Activated naive CD4-positive, alpha-beta T cell treated with anti-CD3 and anti-CD28 coated beads, Interleukin-2, amount 10 ng/mL, durations not matched to agents 7 days and 5 days (primary cell): ENCODE measurements at places on chromosomes 4 and X.

- DNase-seq = no peak
Observed at GRCh38 chr4:57109411-57109846, 756 bp downstream of the IGFBP7 start.

GRCh38 chr4:142801966-142802365, 44.1 kb downstream of the INPP4B start:
- DNase-seq = peak; percentile 31

DNA sequence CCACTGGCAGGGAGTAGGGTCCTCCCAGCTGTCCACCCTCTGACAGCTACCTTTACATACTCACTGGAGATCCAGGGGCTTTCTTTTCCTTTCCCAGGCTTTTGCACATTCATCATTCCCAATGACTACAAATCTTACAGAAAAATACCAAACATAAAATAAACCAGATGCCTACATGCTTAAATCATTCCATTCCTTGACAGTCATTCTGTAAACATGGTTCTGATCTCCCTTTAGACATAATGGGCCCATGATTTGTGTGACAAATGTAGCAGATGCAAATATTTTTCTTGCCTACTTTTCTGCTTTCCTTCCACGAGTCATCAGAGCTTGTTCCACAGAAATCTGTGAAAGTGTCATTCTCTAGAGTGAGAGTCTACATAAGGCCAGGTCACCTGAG, 207.0 kb downstream of the IDS start:
- no peak for DNase-seq

- DNase-seq = no peak
Observed at GRCh38 chr4:157887316-157887715, 285.5 kb downstream of the GASK1B start.

DNA sequence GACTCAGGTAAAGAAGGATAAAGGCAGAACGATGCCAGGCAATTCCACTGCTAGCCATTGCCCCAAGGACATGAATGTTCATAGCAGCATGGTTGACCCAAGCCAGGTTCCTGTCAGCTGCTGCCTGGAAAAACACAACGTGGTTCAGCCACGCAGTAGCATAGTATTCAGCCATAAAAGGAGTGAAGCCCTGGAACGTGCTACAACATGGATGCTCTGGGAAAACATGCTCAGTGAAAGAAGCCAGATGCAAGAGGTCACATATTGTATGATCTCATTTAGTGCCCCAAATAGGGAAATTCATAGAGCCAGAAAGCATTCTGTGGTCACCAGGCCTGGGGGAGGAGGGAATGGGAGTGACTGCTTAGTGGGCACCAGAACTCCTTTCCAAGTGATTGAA, 129.8 kb downstream of the GPR143 start:
- no peak for DNase-seq

- DNase-seq = no peak
Observed at GRCh38 chr4:27090406-27090805, 229.8 kb downstream of the STIM2 start.

- DNase-seq = no peak
Observed at GRCh38 chr4:3517731-3518510, 14.3 kb downstream of the LRPAP1 start.

DNA sequence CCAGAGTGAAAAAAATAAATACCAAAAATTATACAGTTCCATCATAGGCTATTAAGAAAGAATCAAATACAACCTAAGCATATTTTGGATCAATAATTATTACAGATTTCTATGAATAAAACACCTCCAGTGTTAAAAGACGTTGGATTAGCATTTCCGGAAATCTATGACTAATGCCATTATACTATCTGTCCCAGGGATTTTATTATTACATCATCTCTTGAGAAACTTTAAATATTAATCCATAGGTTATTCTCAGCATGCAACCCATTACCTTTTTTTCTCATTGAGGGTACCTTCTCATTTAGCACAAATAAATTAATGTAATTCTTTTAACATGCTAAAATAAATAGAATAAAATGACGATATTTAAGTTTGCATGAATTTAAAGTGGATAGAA, 44.6 kb downstream of the CXorf58 start:
- no peak for DNase-seq

- no peak for DNase-seq
Observed at GRCh38 chrX:6002056-6002455, 226.6 kb downstream of the NLGN4X start.

GRCh38 chr4:31917334-31917733, 1197.2 kb downstream of the PCDH7 start:
- DNase-seq = no peak

DNA sequence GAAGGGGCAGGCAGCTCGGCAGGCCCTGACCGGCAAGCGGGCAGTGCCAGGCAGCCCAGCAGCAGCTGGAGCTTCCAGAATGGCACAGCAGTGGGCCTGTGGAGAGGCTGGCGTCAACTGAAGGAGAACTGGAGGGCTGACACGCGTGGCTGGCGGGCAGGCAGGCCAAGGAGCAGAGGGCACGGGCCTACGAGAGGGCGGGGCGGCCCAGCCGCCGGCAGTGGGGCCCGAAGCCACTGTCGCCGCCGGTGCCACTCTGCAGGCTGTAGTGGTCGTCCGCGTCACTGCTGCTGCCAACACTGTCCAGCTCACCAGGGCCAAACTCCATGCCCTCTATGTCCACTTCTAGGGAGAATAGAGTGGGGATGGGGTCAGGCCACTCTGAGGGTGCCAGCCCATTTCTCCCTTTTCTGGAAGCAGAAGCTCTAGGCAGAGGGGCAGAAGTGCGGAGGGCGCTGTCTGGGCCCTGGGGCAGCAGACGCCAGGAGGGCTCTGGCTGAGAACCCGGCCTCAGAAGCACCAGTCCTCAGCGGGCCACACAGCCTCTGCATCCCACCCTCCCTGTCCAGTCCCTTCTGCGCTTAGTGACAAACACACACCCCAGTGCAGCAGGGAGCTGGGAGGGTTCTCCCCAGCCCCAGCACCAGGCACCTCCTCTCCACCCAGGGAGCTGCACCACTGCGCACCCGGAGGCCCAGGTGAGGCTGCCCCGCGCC, 8.6 kb upstream of the HAUS3 start:
- no peak for DNase-seq

- DNase-seq = no peak
Observed at GRCh38 chr4:94507708-94508107, 56.0 kb downstream of the PDLIM5 start.

DNA sequence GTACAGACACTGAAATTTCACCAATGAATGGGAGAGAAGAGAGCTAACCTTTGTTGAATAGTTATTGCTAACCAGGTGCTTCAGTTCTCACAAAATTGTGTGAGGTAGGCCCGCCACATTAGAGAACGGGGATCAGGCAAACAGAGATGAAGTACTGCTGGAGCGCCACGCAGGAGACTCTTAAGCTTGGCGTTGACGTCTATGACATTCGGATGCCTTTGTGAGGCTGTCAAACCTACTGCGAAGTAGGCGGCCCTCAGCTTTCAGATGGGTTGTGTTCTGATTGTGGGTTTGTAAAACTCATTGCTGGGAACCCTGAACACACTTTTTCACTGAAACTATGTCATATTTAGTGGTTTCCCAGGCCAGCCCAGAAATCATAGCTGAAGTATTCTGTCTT, 173.6 kb downstream of the CBR4 start:
- DNase-seq = no peak

GRCh38 chr4:185309770-185310169, 86.0 kb downstream of the LRP2BP start:
- no peak for DNase-seq

DNA sequence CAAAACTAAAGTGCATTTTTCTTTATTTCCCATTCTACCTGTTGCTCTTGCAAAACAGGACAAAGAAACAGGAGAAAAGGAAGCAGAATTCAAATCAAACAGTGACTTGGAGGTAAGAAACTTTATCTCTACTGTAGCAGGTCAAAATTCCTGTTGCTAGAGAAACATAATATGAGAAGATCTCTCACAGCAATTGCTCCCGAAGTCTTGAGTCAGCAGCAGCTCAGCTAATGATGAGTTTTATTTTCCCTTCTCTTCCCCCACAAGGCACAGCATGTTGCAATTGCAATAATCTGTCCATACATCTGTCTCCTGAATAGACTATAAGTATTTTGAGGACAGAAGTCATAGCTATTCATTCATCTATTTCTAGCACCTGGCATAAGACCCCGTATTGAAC, 112.7 kb downstream of the CLNK start:
- no peak for DNase-seq

DNA sequence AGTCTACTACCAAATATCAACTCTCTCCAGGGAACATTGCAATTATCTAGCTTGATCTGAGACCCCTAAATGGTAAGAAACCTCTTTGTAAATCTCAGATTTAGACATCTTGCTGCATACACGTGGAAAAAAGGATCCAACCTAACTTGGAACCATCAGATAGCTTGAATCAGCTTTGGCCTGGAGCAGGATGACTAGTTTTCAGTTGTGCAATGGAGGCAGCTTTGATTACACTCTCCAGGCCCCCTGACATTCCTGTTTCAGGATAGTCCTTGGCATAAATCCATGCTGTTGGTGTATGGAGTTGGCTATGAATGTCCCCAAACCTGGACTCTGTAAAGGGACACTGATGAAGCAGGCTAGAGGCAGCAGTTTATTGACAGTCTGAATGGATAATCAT, 1061.9 kb upstream of the TENM3 start:
- no peak for DNase-seq

DNA sequence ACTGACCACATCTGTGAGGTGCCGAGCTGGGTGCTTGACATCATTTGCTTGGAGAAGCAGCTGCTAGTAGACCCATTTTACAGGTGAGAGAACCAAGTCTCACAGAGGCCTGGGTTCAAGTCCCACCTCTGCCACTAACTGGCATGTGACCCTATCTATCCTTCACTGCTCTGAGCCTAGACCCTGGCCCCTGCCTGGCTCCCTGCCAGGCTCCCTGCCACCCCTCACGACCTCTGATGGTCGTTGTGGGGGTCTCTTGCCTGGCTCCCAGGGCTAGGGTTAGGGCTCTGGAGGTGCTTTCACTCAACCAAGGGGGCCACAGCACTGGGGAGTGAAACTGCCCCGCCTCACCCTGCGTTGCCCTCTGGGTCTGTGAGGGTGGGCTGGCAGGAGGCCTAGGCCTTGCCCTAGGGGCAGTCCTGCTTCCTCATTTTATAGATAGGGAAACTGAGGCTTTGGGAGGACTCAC, 7.2 kb upstream of the ADD1 start:
- DNase-seq = no peak

GRCh38 chrX:19540076-19540475, 24.8 kb upstream of the MAP3K15 start:
- DNase-seq = no peak

- DNase-seq = no peak
Observed at GRCh38 chr4:16670727-16671126, 227.7 kb downstream of the LDB2 start.

- no peak for DNase-seq
Observed at GRCh38 chrX:101368800-101369199, 17.2 kb downstream of the BTK start.

GRCh38 chr4:795726-796119, 30.2 kb downstream of the CPLX1 start:
- no peak for DNase-seq

DNA sequence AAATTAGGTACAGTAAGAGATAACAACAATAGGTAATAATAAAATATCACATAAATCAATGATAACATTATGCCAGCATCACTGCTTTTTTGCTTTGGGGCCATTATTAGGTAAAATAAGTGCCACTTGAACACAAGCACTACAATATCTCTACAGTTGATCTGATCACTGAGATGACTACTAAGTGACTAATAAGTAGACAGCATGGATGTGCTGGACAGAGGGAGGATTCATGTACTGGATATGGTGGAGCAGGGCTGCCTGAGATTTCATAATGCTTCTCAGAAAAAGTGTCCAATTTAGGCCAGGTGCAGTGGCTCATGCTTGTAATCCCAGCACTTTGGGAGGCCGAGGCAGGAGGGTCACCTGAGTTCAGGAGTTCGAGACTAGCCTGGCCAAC, 137.8 kb upstream of the IL1RAPL2 start:
- DNase-seq = no peak

- no peak for DNase-seq
Observed at GRCh38 chrX:23901060-23901459, 6.7 kb downstream of the APOO start.

DNA sequence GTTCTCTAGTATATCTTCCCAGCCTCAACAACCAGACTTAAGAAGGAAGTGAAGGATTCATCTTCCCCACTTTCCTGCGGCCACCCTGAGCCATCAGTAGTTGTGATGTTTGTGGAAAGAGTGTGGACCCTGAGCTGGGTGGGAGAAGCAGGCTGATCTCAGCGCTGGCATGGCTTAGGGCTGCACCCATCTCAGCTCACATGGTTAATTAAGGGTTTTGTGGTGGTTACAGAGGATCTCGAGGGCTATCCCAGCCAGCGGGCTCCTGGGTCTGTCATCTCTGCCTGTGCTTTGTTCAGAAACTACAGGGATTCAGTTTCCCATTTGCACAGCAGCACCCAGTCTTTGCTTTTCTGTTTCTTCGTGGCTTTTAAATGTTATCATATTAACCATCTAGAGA, 163.4 kb downstream of the PTTG2 start:
- DNase-seq = no peak

GRCh38 chr4:17094159-17094875, 195.9 kb upstream of the LDB2 start:
- DNase-seq = no peak

DNA sequence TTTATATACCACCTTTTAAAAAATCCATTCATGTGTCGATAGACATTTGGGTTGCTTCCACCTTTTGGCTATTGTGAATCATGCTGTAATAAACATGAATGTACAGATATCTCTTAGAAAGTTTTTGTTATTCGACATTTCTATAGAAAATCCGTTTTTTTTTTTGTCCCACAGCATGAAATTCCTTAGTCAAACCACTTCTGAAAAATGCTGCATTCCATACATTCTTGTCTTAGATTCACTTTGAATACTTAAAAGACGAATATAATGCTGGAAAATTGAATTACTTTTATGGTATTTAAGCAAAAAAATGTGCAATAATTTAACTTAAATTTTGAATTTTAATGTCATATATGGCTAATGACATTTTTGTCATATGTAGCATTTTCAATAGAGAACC, 1345.5 kb downstream of the TECRL start:
- no peak for DNase-seq

DNA sequence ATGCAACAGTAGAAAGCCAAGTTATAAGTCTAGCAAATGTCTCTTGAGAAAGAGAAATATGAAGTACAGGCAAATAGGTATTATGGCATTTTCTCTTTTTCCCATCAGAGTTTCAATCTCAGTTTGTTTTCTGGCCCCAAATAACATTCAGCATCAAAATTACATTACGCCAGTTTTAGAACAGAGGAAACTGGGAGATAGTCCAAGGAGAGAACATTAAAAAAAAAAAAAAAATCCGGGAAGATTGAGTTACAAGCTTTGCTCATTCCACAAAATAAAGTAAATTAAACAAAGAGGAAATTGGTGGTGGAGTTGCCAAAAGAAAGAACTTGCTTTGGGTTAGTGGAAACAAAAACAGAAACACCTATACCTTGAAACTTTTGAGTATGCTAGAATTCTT, 50.4 kb upstream of the IL13RA2 start:
- DNase-seq = no peak

DNA sequence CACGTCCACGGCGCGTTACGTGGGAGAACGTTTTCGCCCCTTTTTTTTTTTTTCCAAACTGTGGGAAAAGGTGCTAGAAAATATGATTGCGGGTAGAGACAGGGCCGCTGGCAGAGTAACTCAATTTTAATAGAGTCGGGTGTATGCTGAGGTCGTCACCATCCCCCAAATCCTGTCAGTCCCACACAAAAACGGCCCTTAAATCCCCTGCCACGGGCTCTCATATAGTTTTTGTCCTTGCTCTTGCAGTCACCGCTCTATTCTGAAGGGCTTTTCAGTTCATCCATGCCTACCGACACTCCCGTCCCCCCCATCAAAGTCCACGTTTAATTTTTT, 796 bp upstream of the MED14 start:
- no peak for DNase-seq

GRCh38 chr4:26589705-26590104, 5.8 kb downstream of the TBC1D19 start:
- no peak for DNase-seq
